ENCODE measurements at places on chromosomes 13 and 19. TPM values are rescaled to one million over a fixed set of nuclear protein-coding genes. Genes with fewer than 3 reads are reported as not detected.

DNA sequence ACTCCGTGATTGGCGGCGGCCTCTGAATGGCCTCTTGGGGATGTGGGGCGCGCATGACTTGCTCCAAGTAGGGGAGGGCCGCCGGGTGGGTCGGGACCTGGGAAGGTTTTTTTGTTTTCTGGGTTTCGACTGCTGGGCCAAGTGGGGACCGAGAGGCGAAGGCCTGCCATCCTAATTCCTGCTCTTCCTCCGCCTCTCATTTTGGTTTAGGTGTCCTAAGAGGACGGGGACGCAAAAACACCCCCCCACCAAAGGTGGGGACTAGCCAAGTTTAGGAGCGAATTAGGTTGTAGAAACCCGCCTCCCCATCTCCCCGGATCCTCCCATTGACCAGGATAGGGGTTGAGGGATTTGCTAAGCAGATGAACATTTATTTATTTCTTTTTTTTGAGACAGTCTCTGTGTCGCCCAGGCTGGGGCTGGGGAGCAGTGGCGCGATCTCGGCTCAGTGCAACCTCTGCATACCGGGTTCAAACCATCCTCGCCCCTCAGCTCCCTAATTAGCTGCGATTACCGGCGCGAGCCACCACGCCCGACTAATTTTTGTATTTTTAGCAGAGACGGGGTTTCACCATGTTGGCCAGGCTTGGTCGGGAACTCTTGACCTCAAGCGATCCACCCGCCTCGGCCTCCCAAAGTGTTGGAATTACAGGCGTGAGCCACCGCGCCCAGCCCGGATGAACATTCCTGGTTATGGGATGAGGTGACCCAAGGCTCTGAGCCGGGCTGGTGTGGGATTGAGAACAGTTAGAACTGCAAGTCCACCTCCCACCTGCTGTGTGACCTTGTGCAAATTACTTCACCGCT is 838 bp downstream of the PPP2R1A start:
- peak; percentile 38 for DNase-seq

DNA sequence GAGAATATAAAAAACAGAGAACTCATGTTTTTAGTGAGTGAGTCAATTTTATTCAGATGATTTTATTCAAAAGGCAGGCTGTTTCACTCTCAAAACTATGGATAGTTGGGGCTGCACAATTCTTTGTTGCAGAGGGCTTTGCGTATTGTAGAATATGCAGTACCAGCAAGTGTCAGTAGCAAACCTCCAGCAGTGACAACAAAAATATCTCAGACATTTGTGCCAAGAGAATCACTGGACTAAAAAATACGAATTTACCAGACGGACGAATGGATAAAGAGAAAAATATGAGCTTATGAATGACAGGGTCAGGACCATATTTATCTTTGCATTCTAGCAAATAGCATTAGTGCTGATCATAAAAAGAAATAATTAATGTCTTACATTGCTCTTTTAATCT is 359.1 kb downstream of the FGF14 start:
- DNase-seq = no peak

DNA sequence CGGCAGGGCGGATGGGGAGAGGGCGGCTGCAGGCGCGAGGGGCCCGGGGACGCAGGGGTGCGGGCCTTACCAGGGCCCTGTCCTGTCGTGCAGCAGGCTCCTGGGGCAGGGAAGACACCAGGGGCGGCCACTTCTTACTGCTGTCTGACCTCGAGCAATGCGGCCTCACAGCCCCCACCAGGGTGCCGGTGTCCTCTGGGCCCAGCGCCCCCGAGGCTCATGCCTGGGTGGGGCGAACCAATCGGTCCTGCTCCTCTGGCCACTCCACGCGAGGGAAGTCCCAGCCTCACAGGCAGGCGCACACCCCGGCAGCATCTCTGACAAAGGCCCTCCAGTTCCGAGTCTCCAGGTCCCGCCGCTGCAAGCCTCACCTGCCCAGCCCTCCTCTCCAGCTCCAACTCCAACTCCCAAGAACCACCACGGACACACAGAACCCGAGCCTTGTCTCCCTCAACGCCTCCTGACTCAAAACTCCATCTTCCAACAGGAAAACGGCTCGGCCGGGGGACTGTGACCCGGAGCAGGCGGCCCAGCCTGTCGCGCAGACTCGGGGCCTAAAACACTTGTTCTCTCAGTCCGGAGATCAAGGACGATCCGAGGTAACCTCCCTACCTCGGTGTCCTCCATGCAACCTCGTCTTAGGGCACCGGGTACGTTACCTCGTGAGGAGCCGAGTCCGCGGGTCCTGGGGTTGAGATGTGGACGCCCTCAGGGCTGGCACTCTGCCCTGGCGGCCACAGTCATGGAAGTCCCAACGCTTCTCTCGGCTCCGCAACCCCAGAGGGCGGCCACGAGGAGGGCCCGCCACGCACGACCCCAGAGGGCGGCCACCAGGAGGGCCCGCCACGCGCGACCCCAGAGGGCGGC is 6.5 kb downstream of the FGF22 start:
- DNase-seq = no peak

- no peak for DNase-seq
These were observed 223.6 kb downstream of the FOXO1 start for GRCh38 chr13:40442826-40443225.

DNA sequence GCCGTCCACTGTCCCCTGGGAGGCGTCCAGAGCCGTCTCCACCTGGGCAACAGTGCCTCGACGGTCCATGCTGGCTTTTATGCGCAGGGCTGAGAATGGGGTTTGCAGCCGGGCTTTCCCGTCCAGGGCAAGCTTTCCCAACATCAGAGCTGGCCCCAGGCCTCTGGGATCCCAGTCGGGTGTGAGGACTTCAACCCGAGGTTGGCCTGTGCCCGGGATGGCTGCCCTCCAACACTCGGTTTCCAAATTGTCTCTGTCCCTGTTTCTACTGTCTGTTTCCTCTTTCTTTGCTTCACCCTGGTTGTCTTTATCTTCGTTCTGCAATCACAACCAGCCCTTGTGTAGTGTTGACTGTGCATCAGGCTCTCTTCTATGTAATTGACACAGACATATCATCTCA is at the start of gene IFNL4:
TSS of gene IFNL4 (minus strand) at position 51 of the 400 bp plus-strand sequence.
- DNase-seq = no peak

DNA sequence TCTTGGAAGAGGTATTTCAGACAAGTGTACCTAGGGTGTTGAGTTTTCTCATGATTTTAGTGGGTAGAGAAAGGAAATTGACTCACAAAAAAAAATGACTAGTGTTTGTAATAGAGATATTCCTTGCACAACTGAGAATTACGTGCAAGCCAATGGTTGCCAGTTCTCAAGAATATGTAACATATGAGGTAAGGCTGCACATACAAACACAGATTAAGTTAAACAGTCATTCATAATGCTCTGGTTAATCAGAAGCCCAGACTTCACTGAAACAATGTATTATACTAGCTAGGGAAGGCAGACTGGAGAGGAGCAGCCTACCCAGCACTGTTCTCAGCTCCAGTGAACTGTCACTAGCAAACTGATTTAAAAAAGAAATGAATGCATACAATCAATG is 418.3 kb downstream of the DIAPH3 start:
- no peak for DNase-seq

- no peak for DNase-seq
These were observed 35.0 kb downstream of the FAM124A start for GRCh38 chr13:51257187-51257586.

GRCh38 chr13:98934243-98934642 is 43.6 kb downstream of the DOCK9 start:
- no peak for DNase-seq

DNA sequence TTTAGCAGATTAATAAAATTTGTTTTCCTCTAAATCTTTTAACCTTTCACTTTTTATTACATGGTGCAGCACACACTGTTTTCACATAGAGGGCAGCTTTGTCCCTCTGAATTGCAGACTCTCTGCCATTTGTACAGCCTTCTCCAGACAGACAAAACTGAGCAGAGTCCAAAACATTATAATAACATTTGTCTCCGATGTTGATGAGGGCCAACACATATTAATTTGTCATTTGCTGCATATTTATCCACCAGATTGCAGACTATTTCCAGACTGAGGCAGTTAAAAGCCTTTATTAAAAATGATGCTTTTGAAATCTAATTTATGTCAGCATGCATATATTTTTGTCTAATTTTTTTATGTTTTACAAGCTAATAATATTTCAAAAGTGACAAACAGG is 1251.9 kb upstream of the SLC10A2 start:
- peak; percentile 18 for DNase-seq

DNA sequence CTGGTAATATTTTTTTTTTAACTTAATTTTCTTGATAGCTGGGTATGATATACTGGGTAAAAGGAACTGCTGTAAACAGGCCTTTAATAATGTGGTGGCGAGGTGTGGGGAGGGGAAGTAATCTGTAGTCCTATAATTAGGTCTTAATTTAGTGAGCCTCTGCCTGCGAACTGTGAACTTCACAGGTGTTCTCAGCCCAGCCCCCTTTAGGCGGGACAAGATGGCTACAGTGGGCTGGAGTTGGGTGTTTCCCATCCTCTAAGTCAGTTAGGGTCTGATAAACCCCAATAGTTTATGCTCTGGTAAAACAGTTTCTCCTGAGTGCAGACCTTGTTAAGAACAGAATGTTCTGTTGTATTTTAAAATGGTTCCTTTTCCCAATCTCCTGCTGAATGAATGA is 97.6 kb upstream of the SERP2 start:
- no peak for DNase-seq

DNA sequence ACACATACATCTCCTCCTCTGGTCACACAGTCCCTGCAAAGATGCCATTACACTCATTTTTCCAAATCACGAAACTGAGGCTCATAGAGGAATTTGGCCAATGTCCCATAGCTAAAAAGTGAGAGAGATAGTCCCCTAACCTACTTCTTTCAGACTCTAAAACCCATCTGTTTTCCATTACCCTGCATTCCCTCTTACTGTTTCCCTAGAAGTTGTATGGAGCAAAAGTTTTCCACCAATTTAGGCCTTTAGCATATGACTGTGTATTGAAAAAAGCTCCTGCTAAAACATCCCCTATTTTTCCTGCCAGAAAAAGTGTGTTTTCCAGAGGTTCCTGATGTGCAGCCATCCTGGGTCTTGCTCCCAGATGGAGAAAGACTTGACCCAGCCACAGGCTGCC is 16.3 kb downstream of the SERP2 start:
- no peak for DNase-seq

DNA sequence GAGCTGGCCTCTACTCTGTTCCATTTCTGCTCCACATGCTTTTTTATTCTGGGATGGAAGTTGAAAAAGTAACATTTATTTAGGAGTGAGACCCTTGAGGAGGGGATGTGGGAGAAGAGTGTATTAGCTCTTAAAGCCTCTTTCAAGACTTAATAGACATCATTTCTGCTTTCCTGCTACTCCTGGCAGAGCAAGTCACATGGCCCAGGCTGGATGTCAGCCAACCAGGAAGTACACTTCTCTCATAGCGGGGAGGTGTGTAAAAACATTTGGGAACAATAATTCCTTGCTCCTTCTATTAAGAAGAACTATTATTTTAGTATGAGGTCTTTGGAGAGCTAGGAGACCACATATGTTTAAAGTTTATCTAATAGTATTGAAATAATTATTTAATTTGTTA is 40.6 kb upstream of the FAM216B start:
- DNase-seq = no peak

DNA sequence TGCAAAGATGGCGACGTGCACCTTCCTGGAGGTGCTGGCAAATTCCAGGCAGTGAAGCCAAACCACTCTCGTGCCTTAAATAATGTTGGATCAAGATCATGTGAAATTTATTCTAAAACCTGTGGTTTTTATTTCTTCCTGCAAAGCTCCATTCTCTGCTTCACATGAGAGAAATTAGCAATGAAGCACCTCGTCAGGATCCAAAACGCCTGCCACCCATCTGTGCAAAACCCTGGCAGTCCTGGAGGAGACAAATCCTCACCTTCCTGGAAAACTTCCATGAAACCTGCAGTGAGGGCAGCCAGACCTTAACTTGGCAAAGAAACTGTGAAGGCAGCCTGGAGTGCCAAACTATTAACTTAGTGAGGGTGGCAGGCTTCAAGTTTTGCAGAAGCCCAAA is 47.6 kb downstream of the CHST8 start:
- no peak for DNase-seq

DNA sequence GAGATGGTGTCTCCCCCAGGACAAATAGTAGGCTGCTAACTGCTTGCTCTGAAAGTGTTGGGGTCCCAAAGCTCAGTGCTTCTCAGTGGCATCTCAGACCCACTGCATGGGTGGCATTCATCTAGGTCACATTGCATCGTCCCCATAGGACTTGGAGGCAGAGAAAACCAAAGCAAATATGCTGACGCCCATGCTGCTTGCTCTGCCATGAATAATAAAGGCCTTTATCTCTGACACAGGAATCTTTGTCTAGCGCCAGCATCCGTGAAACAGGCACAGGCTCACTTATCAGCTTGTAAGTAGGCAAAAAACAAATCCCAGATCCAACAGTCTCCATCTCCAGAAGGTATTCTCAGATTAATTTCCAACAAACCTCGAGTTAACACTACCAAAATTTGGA is 18.9 kb upstream of the IPO5 start:
- DNase-seq = peak; percentile 28

- no peak for DNase-seq
These were observed 4.2 kb downstream of the KLK12 start for GRCh38 chr19:51030631-51031030.

Gene PLEKHA4
- total RNA-seq = 6.3 TPM

Gene CYP2S1
- total RNA-seq = 2.0 TPM

Gene S1PR5
- 1.1 TPM for total RNA-seq

Gene PTBP1
- 237 TPM for total RNA-seq

Gene ZNF573
- 14.2 TPM for total RNA-seq

Gene RASIP1
- total RNA-seq = 3.2 TPM

Gene ZNF626
- 60.5 TPM for total RNA-seq
